ENCODE measurements at places on chromosomes 5 and 9.

DNA sequence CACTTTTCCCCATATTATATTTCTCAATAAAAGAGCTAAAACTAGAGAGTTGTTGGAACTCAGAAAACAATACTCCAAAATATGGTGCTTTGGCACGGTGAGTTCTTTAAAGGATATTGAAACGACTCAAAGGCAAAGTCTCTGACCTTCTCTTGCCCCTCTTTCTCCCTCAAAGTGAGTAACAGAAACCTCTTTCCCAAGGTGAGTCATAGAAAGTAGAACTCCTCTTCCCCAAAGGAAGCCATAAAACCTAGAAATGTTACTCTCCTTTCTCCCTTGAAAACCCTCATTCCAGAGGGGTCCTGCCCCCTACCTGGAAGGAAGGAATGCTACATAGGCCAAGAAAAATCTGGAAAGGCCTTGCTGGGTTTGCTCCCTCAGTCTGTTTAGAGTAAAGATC is 47.5 kb downstream of the RAPGEF6 start:
- DNase-seq: no peak

DNA sequence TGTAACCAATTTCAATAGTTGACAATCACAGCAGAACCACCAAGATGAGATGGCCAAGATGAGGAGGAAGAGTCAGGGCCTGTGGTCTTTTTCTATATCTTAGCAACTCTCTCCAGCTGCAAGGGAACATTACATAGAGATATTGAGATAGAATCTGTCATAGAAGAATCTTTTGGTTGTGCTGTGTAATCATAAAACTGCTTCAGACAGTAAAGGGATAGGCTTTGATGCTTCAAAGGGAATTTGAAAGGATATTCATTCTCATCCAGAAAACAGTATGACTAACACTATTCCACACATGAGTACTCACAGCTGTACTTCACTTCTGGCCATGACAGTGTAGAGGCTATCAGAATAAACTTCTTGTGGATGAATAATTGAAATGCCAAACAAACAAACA is 145.9 kb downstream of the YIPF5 start:
- DNase-seq: no peak

- DNase-seq: no peak
These were observed 161.7 kb upstream of the RPS23 start for GRCh38 chr5:82439750-82440445.

DNA sequence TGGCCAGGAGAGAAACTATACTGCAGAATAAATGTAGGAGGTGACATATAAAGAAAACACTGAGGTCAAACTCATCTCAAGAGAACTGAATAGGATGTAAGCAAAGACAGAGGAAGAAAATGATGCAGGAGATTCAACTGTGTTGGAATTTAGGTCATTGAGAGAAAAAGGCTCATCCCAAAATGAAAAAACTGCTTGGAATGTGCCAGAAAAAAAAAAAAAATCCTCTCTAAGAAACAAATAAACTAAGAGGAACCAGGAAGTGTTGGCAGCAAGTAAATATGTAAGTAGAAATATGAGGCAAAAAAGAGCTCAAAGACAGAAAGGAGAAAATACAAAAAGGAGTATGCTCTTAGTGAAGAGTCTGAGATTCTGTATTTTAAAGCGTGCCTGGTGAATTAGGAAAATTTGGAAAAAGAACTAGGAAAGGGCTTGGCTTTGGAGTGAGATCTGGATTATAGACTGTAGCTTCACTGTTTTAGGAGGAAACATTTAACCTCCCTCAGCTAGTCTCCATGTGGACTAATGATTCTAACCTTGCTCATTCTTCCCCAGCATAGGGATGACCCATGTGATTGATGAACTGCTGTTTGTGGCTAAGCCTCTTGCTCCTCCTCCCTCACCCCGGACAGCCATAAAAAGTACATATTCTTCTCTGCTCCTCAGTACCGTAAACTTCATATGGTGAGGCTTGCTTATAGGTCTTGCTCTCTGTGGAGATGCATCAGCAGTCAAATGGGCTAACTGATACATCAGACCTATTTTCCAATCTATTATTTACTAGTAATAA is 185.6 kb upstream of the POU5F2 start:
- no peak for DNase-seq

- no peak for DNase-seq
These were observed 160.3 kb downstream of the TLR4 start for GRCh38 chr9:117864385-117865057.

GRCh38 chr9:83754383-83754977 is 46.7 kb upstream of the UBQLN1 start:
- DNase-seq: no peak

DNA sequence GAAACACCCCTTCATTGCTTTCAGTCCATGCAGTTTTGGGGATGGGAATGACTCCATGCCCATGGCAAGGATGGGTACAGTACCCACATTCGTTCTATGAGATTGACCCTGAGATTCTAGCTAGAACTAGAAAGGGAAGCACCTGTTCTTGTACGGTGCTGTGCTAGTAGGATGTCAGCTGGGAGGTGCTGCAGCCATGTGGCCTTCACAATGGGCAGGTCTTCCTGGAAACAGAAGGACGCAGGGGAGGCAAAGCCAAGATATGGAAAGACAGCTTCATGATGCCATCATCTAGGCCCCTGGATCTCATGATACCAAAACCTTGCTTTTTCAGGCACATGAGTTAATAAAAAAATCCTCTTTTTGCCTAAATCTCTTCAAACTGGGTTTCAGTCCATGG is 10.5 kb upstream of the FGF1 start:
- DNase-seq: no peak

DNA sequence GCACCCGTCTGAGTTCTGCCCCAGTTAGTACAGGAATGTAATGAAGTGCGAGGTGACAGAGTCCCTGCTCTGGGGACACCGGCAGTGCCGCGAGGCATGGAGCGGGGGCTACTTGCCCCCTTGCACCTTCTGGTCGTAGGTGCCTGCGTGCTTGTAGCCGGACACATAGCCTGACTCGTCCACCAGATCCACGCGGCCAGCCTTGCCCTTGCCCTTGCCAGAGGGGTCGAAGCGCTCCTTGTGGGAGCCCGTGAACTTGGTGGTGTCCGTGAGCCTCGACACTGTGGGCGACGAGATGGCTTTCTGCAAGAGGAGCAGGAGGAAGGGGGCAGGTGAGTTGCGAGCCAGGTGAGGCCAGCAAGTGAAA is 28.2 kb downstream of the TPPP start:
- no peak for DNase-seq

DNA sequence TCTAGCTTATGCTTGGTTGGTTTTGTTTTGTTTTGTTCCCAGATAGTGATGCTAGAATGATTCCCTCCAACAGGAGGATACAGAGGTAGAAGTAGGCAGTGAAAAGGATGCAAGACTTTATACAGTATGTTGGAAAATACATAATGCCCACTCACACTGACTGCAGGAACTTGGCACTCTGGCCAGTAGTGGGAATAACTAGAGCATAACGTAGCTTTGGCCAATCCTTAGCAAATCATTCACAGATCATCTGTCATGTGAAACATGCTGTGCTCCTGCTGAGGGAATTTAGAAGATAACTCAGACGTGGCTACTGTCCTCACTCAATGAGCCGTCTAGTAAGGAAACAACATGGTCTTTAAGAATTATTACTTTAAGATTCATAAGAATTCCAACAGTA is 13.5 kb downstream of the CFAP90 start:
- no peak for DNase-seq

DNA sequence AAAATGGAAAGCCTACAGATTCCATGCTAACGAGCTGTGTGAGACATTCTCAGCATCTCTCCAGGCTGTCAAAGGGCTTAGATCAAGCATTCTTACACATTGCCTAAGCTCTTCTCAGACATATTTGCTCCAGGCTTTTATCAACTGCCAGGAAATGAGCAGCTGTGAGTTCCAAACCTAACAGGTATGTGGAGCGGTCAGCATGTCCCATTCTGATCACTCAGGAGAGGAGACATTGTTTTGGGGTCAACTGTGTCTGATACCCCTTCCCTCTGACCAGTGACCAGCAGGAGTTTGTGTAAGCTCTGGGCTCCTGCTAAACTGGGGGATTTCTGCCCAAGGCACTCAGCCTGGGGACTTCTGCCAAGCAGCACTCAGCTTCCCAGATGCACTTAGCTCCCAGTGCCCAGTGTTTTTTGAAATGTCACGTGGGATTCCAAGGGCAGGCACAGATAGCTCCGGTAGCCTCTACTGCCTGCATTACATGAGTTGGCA is 229.1 kb downstream of the SEC61B start:
- DNase-seq: no peak

- DNase-seq: no peak
These were observed 588.6 kb upstream of the MEF2C start for GRCh38 chr5:89471541-89471940.

DNA sequence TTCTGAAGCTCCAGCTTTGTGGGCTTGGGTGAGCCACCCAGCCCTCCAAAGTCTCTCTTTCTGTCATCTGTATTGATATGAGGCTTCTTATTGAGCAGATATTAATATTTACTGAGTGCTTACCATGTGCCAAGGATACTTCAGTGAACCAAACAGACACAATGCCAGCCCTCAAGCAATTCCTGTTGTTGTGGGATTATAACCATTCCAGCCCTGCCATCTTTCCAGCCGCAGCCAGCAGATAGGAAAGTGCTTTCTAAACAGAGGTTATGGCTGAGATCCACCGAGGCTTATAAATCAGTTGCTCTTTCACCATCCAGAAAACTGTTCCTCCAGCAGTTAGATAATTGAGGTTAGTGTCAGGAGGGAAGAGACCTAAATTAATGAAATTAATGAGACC is 137.7 kb upstream of the ALDH1B1 start:
- no peak for DNase-seq

DNA sequence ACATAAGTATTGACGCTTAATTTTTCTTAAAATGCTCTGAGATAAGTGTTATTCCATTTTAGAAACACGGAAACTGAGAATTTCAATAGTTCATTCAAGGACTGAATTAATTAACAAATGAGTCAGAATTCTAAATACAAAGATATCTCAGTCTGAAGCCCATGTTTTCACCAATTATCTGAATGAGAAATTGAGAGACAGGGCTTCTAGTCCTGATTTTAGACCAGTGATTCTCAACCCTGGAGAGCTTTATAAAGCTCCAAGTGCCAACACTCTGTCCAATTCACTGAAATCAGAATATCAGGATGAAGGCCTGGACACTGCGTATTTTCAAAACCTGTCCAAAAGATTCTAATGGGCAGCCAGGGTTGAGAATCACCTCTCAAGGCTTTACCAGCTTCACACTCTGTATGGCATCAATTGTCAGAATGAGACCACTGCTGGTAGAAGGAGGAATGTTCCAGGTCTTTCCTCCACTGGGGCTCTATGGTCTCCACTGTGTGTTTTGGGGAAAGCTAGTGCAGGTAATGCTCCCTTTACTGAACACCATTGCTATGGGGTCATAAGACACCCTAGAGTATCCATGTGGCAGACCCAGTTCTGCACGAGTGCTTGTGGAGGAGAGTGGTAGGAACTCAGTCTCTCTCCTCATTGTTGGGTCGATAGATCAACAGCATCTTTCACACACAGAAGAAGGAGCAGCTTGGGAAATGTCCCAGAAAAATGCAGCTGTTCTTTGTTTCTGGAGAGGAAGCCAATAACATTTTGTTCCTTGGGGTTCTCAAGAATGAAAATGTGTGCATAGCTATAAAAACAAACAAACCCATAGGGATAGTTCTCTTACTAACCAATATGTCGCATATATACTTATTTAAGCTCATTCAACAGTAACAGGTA is 99.7 kb upstream of the OSMR start:
- no peak for DNase-seq

GRCh38 chr5:1208221-1208742 is 6.9 kb downstream of the SLC6A19 start:
- DNase-seq: no peak

- DNase-seq: no peak
These were observed 166.0 kb upstream of the IRX2 start for GRCh38 chr5:2917524-2917923.

- no peak for DNase-seq
These were observed 134.9 kb upstream of the FBXL17 start for GRCh38 chr5:108516785-108517184.

DNA sequence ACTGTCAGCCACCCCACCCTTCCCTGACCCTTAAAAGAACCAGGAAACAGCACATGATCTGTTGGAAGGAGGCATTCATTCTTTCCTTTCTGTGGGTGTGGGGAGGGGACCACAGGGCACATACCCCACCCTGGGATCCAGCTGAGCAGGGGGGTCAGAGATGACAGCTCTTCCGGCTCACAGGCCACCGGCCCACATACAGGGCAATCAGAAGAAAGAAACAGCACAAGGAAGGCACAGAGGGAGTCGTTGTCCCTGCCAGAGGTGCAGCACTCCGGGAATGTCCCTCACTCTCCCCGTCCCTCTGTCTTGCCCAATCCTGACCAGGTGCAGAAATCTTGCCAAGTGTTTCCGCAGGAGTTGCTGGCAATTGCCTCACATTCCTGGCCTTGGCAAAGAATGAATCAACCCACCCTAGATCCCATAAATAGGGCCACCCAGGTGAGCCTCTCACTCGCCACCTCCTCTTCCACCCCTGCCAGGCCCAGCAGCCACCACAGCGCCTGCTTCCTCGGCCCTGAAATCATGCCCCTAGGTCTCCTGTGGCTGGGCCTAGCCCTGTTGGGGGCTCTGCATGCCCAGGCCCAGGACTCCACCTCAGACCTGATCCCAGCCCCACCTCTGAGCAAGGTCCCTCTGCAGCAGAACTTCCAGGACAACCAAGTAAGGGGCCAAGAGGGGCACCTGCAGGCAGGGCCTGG is at the start of gene LCN2:
Gene LCN2 (plus strand): TSS at position 453 of the 701 bp plus-strand sequence. CDS start 73 bp downstream, at position 526.
- DNase-seq: no peak

DNA sequence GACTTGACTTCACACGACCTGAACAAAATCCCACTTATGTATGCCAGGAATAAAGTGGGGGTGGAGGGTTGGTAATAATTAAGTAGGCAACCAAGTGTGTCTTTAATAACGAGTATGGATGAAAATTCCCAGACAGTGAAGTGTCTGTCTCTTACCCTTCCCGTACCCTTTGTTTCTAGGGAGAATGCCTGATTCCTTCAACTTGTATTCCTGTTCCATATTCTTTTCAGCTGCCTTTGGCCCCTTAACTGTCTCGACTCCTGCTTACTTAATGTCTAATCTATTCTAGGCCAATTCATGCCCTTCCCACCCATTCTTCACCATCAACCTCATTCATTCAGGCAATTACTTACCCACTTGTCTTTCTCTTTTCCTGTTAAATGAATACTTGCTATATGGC is 380.5 kb downstream of the RAB3C start:
- DNase-seq: no peak

GRCh38 chr9:76198336-76198735 is 195.9 kb downstream of the RFK start:
- DNase-seq: no peak

All from T-helper 1 cell (primary cell).